NCI-H2081 (cell line): ENCODE measurements at places on chromosomes 3 and 15.
A peak's percentile ranks its signal among the peaks of the same experiment; 100 is the strongest.

- DNase-seq = no peak
Observed at GRCh38 chr3:141952611-141953010, 76.2 kb downstream of the ATP1B3 start.

DNA sequence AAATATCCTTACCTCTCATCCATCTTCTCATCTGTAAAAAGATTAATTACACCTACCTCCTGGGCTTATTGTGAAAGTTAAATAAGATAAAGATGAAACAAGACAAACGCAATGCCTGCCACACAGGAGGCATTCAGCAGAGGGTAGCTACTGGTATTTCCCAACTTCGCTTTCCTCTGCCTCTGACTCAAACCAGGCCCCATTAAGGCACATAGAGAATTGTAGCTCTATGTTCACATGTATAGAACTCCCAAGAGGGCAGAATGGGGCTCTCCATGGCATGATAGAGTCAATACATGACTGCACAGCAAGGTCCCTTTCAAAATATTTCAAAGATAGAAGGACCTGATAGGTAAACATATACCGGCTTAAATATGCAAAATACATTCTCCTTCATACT lies 1.4 kb downstream of the LYSMD2 start:
- no peak for DNase-seq

- DNase-seq = no peak
Observed at GRCh38 chr3:133573629-133574194, at the start of gene CDV3. Gene CDV3 (plus strand): TSS chr3:133573686. CDS start chr3:133574045, 359 bp downstream.

DNA sequence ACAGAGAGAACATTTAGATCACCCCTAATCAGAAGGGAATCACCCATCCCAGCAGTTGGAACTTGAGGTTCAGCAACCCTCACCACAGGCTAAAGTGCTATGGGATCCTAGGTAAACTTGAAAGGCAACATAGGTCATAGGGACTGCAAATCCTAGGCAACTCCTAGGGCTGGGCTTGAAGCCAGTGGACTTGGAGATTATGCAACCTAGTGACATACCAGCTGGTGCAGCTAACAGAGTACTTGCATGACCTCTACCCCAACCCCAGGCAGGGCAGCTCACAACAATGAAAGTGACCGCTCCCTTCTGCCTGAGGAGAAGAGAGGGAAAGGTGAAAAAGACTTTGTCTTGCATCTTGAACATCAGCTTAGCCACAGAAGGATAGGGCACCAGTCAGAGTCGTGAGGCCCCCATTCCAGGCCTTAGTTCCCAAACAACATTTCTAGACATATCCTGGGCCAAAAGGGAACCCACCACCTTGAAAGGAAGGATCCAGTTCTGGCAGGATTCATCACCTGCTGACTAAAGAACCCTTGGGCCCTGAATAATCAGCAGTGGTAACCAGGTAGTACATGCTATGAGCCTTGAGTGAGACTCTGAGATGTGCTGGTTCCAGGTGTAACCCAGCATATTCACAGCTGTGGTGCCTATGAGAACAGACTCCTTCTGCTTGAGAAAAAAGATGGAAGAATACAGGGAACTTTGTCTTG lies 37.6 kb upstream of the FBN1 start:
- no peak for DNase-seq

DNA sequence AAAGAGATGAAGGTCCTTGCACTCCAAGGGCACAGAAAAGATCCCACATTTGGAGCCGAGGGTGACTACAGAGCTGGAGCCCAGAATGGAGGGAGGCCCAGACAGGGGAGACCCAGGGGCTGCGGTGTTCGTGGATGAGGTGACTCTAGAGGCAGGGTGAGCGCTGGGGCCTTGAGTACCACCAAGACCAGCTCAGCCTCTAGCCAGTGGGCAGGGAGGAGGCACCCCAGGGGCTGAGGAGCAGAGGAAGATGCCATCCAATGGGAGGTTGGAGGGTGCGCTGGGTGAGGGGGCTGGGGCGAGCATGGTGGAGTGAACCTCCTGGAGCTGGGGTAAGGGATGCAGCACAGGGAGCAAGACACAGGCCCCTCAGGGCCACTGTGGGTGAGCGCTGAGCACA lies 13.3 kb downstream of the RRP9 start:
- DNase-seq = no peak

GRCh38 chr15:52503788-52504496 lies 24.7 kb downstream of the MYO5A start:
- no peak for DNase-seq

- no peak for DNase-seq
Observed at GRCh38 chr15:63712828-63713520, 115.8 kb downstream of the FBXL22 start.

DNA sequence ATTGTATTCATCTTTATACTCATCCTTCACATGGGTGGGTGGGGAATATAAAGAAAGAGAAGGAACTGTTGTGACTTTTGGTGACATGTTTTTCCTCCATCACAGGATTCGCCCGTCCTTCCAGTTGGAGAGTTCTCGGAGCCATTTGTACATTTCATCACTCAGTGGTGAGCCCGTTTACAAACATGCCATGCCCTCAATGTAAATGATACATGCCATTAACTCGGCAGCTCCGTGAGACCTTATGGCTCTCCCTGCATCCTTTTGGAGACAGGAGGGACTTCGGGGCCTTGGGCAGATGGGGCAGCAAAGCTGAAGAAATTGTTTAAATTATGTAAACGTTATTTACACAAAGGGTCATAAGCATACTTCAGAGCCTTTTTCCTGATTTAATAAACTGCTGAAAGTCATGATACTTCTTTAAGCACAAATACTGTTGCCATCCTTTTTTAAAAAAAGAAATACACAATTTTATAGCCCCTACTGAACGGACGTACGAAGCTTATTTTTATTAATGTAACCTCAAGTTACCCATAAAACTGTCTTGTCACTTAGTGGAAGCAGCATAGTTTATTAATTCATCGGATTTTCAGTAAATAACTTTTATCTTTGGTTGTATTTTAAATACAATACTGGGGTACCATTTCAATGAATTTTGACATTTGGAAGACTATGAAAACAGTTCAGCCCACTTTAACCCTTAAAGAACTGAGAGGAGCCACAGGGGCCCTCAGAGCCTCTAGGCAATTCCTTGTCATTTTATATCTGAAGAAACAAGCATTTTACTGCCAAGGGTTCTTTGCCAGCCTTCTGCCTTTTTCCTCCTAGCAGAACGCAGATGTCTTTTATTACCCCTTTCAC lies 55.6 kb upstream of the SKOR1 start:
- no peak for DNase-seq

DNA sequence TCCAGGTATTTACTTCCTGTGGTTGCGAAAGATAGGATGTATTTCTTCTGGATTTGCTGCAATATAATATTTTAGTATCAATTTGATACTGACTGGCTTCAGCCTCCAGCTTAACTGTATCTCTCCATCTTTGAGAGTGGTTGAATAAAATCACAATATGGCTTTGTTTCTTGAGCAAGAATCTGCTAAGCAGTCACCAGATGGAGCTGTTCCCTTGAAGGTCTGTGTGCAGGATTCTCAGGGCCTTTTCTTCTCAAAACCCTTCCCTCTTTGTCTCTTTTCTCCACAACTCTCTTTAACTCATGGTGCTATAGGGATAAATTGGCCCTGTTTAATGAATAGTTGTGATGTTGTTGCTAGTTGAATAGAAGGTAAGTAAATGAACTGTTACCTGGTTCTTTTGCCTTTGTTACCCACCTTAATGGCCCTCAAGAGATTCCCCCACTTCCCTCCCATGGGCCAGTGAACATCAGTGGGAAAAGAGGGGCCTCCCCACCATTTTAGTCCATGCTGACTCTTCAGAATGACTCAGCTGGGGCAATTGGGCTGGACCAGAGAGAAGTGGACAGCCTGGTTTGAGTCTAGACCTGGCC lies 34.8 kb upstream of the RAB6B start:
- DNase-seq = peak; percentile 60

GRCh38 chr15:89888214-89888804 lies 5.5 kb downstream of the AP3S2 start:
- DNase-seq = peak; percentile 14

DNA sequence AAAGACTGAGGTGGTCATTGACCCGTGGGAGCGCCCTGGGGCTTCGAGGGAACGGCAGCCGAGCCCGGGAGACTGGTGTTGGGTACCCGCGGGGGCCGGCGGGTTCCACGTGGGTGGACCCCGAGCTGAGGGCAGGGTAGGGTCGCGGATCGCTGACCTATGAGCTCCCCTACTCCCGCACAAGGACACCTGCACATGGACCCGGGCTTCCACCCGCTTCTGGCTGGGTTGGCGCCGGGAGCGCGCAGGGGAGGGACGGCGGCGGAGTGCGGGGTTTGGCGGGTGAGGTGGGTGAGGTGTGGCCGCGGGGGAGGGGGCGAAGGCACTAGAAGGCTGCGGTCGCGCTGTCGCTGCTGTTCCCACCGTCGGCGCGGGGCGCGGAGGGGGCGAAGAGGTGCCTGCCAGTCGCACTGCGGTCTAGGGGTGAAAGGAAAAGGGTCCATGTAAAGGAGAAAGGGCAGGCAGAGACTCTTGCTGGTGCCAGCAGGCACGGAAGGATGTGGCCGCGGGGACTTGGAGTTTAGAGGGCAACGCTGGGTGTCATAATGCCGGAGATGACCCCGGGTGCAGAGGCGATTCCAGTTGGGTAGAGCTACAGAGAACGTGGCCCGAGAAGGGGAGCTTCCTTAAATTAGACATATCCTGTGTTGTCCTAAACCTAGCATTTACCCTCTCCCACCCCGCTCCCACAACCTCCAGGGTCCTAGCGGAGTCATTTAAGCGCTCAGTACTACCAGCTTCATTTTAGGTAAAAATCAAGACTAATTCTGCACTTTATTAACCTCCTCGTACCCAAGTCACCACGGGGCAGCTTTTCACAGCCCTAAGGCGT lies 245.9 kb upstream of the TOPAZ1 start:
- DNase-seq = no peak

DNA sequence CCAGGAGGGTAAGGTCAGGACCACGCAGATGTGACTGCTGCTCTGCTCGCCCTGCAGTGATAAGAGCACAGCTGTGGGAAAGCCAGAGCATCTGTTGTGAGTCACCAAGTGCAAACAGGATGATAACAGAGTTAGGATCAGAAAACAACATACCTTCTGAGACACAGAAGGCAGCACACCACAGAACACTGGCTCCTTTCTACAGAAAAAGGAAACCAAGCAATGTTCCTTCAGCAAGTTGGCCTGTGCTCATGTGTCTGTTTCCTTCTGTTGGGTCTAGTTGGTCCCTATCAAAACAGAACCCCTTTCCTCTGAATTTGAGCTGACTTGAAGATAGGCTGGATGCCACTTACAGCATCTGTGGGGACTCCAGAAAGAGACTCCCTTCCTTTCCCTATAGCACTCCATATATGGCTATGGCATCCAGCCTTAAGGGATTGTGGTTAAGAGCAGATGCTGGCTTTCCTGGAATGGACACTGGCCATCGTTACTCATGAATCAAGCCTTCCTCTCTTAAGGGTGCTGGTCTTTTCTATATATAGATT lies 440.7 kb upstream of the THBS1 start:
- DNase-seq = no peak

GRCh38 chr3:178787960-178788359 lies 251.7 kb downstream of the KCNMB2 start:
- DNase-seq = no peak

DNA sequence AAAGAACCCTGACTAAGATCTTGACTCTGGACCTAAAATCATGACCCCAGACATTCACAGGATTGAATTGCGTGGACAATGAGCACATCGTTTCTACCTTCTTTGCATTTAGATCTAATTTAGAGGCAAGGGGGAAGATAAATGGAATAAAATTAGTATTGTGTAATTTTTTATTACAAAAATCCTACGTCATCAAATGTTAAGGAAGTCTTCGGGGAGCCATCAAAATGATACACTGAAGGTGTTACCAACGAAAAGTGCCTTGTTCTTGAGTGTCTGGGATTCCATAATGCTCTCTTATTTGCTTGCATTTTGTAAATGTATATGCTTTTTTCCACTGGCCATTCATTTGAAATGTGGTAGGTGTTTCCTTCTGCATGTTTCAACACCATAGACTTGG lies 52.8 kb upstream of the C3orf49 start:
- DNase-seq = no peak

DNA sequence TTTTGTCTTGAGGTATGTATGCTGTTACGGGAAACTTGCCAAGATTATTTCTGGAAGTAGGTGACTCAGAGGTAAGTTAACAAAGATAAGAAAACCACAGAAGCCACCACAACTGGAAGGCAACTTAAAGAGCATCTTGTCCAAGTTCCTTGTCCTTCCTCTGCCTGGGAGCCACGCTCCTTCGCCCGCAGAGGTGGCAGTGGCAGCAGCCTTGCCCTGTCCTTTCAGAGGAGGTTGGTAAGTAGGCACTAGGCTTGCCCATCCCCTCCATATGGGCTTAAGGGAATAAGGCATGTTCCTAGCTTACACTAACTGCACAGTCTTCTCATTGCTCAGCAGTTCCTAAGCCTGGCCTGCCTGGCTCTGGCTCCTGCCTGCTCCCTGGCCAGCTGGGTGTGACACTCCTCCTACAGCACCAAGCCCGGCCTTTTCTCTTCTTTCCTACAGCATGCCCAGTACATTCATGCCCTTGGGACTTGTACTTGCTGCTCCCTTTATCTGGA lies 48.0 kb upstream of the RAB6B start:
- DNase-seq = no peak

DNA sequence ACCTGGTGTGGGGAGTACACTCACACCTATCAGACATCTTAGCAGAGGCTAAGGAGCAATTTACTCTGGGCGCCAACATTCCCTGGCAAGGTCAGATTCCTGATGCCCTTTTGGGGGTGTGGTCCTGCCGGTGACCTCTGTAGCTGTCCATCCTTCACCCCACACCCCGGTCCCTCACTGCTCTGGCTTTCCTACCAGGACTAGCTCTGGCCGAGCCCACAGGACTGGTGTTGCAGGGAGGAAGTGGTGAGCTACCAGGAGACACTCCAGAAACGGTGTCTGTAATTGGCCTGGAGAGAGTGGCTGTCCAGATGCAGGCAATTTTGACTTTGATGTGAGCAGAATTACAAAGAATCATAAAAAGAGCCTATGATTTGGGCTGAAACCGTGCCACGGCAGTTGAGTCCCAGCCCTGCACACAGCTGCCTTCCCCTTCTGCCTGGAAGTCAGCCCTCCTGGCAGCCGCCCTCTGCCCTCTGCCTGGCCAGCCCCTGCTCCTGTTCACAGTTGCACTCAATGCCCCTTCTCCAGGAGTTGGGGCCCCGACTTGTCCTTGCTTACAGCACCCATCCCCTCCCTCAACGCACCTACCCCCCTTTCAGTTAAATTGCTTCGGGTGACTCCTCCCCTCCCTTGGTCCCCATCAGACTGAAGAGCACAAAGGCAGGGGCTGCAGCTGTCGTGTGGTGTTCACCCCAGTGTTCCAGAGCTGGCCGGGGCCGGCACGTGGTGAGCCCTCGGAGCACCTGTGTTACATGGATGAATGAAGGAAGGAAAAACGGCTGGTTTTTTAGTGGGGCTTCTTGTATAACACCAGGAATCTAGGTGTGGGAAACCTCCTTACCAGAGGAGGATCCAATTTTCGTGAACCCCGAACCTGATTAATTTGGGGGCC lies 80.2 kb upstream of the TPM1 start:
- no peak for DNase-seq

GRCh38 chr3:43979645-43980044 lies 262.0 kb upstream of the TOPAZ1 start:
- DNase-seq = no peak

GRCh38 chr3:976006-976405 lies 116.8 kb upstream of the CNTN6 start:
- DNase-seq = no peak

GRCh38 chr15:100050877-100051786 lies 290.6 kb downstream of the ADAMTS17 start:
- no peak for DNase-seq
